Central memory CD4-positive, alpha-beta T cell (primary cell): ENCODE measurements at places on chromosomes 2 and 18.

GRCh38 chr2:128755695-128756364, 437.2 kb upstream of the HS6ST1 start:
- no peak for DNase-seq

DNA sequence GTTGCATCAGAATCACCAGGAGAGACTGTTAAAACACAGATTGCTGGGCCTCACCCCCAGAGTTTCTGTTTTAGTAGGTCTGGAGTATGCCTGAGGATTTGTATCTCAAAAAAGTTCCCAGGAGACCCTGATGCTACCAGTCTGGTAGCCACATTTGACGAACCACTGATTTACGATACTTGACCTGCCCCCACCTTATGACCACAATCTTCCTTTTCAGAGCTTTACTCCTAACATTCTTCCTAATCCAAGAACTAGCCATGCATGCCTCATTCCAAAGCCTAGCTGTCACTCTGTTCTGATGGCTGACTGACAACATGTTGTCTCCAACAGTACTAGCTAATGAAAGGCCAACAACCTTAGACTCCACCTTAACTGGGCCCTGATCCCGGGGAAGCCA, 191.4 kb downstream of the MBD2 start:
- DNase-seq: no peak

GRCh38 chr2:136134126-136134525, 16.2 kb upstream of the CXCR4 start:
- DNase-seq: peak; percentile 74

- DNase-seq: no peak
Observed at GRCh38 chr2:229900012-229900411, 21.8 kb downstream of the TRIP12 start.

DNA sequence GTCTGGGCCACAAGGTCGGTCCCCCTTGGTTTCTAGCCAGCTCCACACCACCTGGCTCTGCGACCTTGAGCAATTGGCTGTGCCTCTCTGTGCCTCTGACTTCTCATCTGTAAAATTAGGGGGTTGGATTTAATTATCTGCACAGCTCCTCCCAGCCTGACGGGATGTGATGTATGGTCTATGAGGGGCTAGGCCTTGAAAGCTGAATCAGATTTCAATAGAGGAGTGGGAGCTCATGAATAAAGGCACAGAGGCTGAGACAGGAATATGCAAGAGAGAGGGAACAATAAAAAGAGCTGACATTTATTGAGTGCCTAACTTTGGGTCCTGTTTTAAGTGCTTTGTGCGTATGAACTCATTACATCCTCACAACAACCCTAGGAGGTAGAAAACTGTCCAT, 104.7 kb downstream of the ALK start:
- no peak for DNase-seq

DNA sequence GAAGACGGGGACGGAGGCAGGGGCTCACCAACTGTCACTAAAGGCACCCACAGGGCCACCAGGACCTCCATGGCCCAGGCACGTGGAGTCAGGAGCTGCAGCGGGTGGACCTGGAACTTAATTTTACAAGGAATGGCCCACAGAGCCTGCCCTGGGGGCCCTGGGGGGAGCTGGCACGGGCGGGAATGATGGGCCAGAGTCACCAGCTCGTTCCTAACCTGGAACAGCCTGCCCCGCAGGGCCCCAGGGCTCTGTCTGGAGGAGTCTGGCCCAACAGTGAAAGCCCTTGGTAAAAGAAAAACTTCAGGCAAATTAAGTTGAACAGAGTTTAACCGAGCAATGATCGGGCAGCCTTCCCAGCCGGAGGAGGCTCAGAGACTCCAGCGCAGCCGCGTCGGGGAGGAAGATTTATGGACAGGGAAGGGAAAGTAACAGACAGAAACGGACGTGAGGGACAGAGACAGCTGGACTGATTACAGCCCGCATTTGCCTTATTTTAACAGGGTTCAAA, 118.4 kb upstream of the TMEM18 start:
- DNase-seq: no peak

DNA sequence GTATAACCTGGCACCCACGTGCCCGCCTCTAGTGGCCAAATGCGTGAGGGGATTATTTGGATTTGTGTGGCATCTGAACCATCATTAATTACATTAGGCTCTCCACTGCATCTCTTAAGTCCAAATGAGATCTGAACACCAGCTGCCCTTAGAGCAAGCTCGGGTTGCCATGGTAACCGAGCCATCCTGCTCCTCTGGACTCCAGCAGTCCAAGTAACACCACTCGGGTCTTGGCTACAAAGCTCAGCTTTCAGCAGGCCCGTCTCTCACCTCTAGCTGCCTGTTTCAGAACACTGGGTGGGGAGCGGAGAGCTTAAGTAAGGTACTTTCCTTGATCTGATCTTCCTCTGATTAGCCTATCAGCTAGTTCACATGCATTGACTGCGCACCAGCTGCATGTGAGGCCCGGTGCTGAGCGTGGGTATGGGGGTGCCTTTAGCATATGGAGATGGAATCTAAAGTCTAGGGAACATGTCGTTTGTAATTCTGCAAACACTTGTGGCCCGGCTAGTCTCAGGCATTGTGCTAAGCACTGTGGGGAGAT, 14.1 kb upstream of the CYS1 start:
- no peak for DNase-seq

DNA sequence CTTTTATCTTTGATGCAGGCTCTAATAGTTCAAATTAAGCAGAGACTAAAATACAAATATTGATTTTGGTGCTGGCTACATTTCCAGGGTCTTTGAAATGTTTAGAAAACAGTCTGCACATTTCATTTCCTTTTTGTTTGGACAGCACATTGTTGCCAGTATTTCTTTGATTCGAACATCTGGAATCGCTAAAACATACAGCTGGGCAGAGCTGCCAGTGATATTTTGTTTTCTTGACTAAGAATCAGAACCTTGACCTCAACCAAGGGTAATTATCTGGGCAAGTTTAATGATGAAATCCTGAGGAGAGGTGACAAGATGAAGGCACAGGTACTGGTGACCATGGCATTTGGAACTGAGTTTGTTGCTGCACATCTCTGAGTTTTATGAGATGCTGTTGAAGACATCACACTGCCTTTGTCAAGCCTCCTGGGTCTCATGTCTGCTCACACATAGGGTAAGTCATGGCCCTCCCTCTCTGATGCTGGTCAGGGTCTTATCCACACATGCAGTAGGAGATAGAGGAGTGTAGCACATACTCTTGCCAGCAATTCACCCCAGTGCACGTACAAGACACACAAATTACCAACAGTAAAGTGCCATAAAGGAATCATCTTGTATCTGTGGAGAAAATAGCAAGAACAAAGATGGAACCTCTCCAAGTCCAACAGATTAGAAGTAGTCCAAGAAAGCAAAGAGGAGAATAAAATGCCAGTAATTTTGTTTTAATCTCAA, 391.9 kb downstream of the RND3 start:
- DNase-seq: no peak

- DNase-seq: no peak
Observed at GRCh38 chr2:187497858-187498463, 49.9 kb upstream of the CALCRL start.

GRCh38 chr2:105385731-105386540, 12.9 kb downstream of the FHL2 start:
- no peak for DNase-seq

DNA sequence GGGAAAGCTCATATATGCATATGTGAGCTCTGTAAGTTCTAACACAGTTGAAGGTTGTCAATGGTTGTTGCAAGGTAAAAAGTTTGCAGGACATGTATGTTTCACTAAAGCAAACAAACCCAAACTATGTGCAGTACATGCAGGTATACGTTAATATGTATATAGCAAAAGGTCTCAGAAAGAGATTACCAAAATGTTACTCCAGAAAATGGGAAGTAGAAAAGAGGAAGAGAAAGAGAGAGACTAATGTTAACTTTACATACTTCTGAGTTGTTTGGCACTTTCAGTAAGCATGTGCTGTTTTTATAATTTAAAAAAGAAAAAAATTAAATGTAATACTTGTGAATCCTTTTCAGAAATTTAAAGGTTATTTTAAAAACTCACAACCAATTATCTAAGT, 32.8 kb upstream of the PEX13 start:
- no peak for DNase-seq

- DNase-seq: no peak
Observed at GRCh38 chr18:79915161-79916127, 36.0 kb downstream of the SLC66A2 start.

DNA sequence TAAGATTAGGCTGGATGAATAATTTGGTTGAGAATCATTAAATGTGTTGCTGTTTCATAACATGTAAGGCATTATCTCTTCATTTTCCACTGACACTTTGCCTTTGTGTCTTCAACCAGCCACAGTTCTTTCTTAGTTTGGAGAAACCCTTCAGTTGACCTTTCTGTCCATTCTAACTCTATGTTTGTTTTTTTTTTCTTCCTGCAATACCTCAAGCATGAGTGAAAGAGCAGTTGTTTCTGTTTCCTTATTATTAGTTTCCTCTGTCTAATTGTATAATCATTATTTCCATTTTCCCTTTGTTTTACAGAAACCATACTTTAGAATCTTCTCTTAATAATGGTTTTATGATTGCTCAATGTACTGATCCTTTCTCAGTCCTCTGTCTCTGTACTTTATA, 25.6 kb downstream of the HADHB start:
- no peak for DNase-seq

DNA sequence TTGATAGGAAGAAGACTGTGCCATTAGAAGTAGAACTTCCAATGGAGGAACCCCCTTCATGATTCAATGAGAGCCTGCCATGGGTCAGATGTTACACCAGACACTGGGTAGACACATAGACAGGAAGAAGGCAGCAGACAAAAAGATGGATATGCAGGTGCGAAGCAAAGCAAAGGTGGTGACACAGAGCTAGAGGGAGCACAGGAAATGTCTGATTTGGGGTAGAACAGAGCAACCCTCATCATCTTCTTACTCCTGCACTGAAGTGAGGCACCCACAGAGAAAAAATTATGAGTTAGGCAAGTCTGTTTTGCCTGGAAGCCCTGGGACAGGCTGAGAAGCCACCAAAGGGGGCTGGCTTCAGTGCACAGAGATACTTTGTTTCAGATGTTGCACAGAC, 240.2 kb downstream of the ANAPC1 start:
- DNase-seq: no peak

DNA sequence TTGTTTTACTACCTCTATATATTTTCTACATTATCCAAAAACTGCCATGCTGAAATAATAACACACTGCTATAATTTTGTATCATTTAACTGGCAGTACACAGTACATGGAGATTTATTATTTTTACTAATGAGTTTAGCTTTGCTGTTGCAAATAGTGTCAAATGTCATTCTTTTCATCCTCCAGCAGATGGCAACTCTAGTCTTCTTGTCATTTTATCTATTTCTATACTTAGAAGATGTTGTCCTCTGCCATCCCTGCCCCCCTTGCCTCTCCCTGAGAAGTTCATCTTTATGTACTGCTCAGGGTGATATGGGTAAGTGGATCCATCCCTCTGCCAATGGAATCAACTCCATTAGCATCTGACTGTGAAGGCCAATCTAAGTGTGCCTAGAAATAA, 21.7 kb upstream of the LRRTM1 start:
- no peak for DNase-seq

DNA sequence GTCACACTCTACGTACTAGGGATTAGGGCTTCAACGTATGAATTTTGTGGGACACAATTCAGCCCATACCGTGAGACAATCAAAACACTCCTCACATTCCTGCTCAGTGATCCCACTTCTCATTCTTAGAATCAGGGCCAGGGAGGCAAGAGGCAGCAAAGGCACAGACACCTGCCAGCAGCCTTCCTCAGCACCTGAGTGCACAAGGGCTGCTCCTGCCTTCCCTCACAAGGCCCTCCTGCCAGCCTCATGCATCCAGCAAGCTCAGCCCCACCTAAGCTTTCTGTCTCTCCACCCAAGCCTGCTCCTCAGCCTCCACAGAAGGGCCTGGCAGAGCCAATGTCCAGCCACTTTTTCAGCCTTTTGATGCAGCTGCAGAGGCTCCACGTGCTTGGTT, 141.6 kb downstream of the SP3 start:
- no peak for DNase-seq

- DNase-seq: peak; percentile 89
Observed at GRCh38 chr2:108786354-108787215, at the start of gene CCDC138. CCDC138 (plus strand) TSS chr2:108786771; CDS start chr2:108786823, 52 bp downstream.

DNA sequence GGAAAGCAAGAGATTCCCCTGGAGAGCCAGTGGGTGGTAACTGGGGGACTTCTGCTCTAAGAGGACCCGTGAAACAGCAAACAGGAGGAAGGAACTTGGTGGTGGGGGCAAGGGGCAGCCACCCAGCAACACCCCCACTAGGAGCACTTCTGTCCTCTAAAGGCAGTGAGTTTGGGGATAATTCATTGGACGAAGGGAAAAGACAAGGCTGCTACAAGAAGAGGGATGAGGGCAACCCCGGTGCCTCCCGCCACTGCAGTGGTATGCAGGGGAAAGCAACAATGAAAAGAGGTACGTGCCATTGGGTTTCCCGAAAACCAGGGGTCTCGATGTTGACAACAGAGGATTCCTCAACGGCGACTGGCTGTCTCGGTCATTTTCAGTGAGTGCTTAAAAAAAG, 9.1 kb downstream of the RPL31 start:
- DNase-seq: no peak

DNA sequence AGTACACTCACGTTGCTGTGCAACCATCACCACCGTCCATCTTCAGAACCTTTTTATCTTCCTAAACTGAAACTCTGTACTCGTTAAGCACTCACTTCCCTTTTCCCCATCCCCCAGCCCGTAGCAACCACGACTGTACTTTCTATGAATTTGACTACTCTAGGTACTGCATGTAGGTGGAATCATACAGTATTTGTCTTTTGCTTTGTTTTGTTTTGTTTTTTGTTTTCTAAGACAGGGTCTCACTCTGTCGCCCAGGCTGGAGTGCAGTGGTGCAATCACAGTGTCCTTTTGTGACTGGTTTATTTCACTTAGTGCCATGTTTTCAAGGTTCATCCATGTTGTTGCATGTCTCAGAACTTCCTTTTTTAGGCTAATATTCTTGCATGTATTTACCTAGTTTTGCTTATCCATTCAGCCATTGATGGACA, 7.0 kb upstream of the TYMS start:
- no peak for DNase-seq

- peak; percentile 68 for DNase-seq
Observed at GRCh38 chr2:177164584-177165052, 48.0 kb upstream of the HNRNPA3 start.

- no peak for DNase-seq
Observed at GRCh38 chr2:120360307-120360855, 14.4 kb downstream of the INHBB start.

DNA sequence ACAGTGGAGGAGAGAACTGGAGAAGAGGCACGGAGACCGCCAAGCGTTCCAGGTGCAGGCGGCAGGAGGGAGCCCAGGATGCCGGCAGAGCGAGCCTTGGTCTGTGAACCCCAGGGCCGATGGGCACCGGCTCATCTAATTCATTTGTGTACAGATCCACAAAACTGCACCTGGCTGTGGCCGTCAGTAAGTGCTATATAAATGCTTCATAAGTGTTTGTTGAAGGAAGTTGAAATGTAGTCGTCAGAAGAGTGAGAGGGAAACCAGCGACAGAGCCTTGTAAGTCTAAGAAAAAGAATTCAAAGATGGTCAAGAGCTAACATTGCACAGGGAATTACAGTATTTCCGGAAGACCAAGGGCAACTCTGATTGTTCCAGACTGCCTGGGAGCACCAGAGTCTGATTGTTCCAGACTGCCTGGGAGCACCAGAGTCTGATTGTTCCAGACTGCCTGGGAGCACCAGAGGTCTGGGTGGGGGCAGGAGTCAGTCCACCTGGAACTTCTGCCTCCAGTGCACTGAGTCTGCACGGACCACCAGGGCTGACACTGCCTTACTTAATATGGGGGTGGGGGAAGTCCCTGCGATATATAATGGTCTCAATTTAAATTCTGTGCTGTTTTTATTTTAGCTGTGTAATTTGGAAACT, 112.3 kb downstream of the BCL2 start:
- no peak for DNase-seq
